ENCODE measurements at places on chromosomes 5 and 9. TPM values are rescaled to one million over a fixed set of nuclear protein-coding genes. Genes with fewer than 3 reads are reported as not detected.

- no peak for DNase-seq
Measured at GRCh38 chr5:30650311-30650710, 543.2 kb upstream of the CDH6 start.

C5orf46 gene
- total RNA-seq, result not detected

GARIN3 gene
- not detected for total RNA-seq

DNA sequence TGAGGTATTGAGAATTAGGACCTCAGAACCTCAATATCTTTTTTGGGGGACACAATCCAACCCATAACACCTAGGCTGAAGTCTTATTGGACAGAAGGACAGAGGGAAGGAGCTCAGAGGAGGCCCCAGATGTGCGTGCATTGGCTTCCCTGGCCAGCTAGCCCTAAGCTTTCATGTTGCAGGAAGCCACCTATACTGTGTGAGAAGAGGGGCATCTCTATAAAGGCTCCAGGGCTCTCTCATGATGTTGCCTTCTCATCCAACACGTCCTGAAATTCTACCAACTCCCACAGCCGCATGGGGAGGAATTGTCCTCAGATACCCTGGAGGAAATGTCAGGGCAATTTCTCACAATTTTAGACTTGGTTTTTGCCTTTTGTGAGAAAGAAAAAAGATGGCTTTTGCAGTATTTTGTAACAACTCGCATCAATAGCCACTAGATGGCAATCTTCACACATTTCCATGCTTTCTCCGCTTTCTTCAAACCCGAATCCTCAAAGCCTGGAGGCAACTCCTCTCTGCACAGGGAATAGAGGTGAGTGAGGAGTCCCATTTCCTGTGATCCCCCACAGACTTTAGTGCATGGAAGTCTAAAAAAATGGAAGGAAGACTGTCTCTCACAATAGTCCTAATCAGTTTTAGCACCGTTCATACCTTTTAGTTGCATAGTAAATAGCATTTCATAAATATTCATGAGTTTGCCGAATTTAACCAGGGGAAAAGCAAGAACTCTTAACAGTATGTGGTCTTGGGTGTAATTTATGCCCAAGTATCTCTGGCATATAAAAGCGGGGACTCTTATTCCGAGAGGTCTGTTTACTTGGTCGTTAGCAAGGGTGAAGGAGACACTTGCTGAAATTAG is 7.4 kb upstream of the PPP3R2 start:
- peak; percentile 12 for DNase-seq

DNA sequence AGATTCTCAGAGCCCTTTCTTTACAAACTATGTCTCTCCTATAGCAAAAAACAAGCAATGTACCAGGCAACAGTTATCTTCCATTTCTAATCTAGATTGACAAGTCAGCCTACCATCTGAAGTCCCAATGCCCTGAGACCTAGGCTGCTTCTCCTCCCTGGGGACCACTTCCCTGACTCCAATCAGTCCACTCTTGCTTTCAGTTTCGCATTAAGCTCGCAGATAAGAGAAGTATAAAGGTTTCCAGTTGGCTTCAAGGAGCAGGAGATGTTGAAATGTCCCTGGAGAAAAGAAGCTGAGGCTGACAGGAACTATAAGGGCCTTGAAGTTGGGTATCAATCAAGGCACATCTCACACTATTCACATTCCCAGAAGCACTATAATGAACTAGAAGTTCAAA is 32.3 kb downstream of the ERP44 start:
- no peak for DNase-seq

BAAT gene
- total RNA-seq, result not detected

- no peak for DNase-seq
Measured at GRCh38 chr5:67686746-67687145, 490.1 kb upstream of the CD180 start.

- DNase-seq, result no peak
Measured at GRCh38 chr9:127546125-127546832, 65.8 kb upstream of the STXBP1 start.

DNA sequence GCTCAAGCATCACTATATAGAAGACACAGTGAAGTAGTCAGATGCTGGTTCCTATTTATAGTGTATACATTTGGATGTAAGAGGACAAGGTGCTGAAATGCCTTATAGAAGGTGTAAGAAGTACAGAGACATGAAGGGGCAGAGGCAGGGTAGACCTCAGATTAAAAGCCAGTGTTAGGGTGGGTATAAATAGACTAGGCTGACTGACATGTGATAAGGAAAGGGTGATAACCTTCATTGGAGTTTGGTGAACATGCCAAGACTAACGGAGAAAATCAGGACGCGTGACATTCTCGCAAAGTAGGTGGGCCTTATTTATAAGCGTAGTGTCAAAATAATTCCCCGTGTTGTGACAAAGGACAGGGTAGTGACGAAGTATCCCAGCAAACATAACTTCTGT is 59.1 kb upstream of the HRH2 start:
- DNase-seq, result no peak

DNA sequence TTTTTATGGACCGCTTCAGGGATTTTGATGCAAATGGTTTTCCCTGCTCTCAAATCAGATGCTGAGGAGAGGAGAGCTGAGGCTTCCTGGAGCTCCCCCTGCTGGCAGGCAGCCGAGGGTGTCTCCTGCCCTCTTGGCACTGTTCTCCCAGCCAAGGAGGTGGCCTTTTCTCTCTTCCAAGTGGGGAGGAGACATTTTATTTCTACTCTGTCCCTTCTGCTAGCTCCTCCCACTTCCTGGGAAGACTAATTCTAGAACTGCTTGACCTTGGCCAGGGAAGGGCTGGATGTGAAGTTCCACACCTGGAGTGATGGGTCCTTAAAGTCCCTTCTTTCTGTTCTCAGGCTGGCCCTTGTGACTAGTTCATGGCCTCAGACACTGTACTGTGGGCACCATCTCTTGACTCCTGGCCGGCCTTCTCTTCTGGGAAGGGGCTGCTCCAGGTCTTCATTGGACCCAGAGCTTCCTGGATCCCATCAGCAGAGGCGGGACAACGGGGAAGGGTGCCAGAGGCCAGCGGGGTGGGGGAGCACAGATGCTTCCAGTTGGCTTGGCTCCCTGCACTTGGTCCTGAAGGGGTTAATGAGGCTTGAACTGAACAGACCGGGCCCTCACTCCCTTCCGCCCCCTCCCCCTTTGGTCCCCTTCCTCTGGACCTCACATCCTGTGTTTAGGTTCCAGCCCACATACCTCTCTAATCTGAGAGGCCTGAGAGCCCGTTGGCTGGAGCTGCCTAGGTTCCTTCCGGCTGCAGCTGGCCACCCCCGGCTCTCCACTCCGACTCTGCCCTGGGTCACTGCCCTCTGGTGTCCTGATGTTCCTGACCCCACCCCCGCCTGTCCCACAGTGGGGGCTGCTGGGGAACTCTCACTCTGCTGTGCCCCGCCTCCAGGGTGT is 32.1 kb downstream of the PTPA start:
- DNase-seq, result peak; percentile 82

DNA sequence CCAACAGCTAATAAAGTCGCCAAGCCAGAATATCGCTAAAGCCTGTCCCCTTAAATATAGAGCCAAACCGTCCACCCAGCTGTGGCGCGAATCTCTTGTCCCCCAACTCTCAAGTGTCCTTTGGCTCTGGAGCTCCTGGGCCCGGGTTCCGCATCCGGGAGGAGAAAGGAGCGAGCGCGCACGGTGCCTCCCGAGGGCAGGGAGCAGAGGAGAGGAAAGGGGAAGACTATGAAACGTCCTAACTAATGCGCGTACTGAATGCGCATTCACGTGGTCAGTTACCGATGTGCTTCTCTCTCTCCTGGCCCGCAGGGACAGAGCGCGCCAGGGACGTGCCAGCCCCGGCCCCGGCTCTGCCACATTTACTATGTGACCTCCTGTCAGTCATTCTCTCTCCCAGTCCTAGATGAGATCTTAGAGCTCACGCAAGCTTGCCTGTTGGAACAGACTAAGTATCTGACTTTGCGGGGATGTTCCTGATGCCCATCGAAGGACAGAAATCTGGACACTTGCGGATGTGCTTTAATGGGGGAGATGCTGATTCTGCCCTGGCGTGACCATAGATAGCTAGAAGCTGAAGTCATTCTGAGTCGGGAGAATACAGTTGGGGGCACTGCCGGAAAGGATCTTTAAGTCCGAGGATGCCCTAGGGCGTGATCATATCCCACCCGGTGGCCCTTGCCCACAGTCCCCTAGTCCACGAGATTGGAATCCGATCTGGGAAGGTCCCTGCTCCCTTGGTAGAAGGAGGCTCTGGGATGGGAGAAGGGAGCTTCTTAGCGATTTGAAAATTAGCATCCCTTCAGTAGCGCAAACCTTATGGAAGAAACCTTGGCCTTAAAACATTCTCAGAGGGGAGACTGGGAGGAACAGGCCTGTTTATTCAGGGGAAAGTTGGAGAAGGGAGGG is 5.7 kb upstream of the EBF1 start:
- DNase-seq, result no peak

DNA sequence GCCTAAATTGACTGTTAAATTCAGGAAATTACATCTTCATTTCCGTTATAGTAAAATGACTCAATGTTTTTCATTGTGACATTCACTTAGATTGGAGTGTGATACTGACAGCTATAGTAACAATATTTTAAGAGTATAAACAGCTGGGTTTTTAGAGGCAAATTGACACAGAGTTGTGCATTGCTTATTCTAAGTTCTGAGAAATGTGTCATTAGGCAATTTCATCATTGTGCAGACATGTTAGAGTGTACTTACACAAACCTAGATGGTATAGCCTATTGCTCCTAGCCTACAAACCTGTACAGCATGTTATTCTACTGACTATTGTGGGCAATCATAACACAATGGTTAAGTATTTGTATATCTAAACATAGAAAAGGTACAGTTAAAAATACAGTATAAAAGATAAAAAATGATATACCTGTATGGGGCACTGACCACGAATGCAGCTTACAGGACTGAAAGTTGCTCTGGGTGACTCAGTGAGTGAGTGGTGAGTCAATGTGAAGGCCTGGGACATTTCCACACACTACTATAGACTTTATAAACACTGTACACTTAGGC is 132.7 kb downstream of the PDE4D start:
- peak; percentile 87 for DNase-seq

GRCh38 chr5:54357408-54358058 is 47.2 kb upstream of the ARL15 start:
- DNase-seq, result peak; percentile 32

DNA sequence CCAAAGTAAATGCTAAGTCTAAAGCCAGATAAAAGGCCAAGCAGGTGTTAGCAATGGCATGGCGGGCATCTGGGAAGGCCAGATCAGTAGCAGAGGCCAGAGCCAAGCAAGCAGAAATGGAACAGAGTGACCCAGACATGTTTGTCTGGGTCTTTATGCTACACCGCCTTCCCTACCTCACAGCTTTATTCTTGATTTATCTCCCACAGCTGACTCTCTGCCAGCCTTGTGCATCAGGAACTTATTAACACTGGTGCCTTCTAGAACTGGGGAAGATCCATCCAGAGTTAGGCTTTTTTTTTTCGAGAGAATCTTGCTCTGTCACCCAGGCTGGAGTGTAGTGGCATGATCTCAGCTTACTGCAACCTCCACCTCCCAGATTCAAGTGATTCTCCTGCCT is 112.5 kb upstream of the SLC44A1 start:
- no peak for DNase-seq

DNA sequence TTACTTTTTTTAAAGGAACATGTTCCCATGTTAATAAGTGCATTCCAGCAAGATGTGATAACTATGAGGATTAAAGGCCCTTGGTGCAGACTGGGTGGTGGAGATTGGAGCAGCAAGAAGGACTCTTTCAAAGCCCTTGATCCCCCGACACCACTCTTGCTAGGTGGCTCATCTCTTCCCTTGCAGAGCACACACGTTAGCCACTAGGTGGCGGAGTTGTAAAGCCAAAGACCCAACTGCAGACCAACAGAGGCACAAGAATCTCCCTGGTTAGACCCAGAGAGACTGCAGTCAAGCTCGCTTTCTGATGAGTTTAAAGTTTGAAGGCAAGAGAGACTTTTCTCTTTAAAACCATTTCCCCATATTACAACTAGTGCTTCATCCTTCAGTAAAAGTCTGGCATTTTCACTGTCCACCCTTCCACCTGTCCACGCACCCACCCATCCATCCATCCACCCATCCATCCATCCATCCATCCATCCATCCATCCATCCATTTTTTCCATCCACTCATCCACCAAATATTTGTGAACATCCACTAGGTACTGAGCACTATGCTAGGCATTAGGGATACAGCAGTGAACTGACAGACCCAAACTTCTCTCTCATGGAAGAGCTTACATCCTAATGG is 226.9 kb downstream of the MSX2 start:
- DNase-seq, result peak; percentile 67

DNA sequence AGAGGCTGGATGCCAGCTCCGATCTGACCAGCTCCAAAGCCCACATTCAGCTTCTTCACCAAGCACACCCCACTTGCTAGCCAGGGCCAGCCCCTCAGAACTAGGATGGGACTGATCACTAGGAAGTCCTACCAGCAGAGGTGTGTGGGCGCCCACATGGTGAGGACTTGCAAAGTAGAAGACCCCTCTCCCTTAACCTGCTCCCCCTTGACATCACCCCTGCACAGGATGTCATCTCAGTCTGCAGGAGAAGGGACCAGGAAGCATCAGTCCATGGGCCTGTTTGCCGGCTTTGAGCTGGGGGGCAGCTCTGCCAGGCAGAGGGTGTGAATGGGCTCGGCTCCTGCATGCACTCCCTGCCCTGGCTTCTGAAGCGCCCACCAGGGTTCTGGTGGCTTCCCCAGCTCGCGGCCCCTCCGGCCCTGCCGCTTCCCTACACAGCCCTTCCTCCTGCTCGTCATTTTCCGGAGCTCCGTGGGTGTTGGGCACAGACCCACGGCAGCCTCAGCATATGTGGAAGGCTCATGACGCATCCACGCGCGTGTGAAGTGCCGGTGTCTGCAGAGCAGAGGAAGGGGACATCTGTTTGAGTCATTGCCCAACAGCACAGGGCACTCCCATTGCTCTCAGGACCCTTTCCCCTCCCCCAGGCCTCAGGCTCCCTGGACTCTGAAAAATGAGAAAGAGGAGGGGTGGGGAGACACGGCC is 3.7 kb upstream of the FAM78A start:
- no peak for DNase-seq

DNA sequence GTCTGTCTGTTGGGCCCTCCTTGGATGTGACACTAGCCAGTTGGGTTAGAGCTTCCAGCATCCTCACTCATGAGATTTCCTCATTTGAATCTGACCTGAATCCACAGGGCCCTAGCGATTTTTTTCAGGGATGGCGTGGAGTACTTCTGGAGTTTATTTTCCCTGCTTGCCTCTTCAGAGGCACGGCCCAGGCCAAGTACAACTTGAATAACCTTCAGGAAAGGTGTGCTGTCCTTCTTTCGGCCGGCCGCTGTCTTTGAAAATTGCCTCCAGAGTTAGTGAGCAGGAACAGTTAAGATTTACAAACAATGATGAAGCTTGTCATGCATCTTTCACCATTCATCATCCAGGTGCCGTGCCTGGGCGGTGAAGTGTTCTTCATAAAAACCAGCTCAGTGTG is 49.5 kb upstream of the DMRT3 start:
- no peak for DNase-seq

DNA sequence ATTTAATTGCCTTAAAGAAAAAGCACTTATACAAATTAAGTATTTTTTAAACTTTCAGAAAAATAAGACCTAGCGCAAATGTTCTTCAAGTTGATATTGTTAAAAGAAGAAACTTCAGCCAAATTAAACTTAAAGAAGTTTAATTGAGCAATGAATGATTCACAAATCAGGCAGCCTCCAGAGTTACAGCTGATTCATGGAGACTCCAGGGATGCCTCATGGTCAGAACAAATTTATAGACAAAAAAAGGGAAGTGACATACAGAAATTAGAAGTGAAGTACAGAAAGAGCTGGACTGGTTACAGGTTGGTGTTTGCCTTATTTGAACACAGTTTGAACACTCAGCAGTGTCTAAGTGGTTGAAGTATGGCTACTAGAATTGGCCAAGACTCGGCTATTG is 60.3 kb downstream of the CDKN2A start:
- no peak for DNase-seq

Data from dermis microvascular lymphatic vessel endothelial cell (primary cell).